ENCODE measurements at places on chromosomes 2 and 18.

GRCh38 chr2:648476-649424 lies 28.5 kb downstream of the TMEM18 start:
- DNase-seq = no peak

GRCh38 chr18:46738491-46738890 lies 18.4 kb downstream of the ST8SIA5 start:
- no peak for DNase-seq

DNA sequence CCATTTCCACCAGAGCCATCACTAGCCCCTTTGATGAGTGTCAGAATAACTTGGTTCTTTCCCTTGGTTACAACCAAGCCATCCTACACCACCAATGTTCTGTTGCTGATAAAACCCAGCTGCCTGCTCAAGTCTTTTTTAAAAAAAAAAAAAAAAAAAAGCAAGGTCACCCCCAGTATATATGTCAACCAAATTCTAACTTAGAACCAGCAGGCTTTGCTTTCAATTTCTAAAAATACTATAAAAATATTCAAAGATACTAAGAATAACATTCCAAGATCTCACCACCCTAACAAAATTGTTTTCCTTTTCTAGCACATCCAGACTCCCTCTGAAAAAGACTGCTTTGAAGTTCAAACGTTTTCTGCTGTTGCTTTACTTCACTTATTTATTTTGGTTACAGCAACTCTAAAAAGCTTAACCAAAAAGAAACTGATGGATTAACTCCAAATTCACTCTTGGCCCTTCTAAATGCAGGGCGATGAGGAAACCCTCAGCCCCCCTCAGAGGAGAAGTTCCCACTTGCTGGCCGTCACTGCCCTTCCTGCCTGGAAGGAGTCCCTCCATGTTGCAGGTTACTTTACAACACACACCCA lies 10.9 kb downstream of the UXS1 start:
- no peak for DNase-seq

GRCh38 chr2:179354739-179355537 lies 90.3 kb upstream of the SESTD1 start:
- no peak for DNase-seq

GRCh38 chr2:198659096-198659870 lies 798.5 kb downstream of the SATB2 start:
- no peak for DNase-seq

DNA sequence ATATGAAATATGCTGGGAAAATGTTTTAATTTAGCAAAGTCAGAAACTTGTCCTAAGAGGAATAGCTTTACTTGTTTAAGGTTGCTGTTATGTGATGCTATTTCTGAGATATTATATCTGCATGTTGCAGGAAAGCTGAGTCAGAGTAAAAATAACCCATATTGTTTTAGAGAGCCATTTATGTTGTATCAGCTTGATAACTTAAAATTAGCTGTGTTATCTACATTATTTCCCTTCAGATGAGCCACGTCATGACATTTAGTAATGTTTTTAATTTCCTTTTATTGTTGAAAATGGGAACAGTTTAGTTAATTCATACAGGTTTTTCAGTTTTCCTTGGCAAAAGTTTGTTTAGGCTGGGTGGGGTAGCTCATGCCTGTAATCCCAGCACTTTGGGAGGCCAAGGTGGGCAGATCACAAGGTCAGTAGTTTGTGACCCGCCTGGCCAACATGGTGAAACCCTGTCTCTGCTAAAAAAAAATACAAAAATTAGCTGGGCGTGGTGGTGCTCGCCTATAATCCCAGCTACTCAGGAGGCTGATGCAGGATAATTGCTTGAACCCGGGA lies 55.8 kb downstream of the TTC27 start:
- no peak for DNase-seq
